Activated T-helper 1 cell treated with anti-CD3 and anti-CD28 coated beads, Interleukin-12 subunit alpha, Interleukin-12 subunit beta, Interleukin-2, Interleukin-4 antibody, amounts not matched to agents 30 ng/mL and 10 ng/mL and 1 ng/mL, durations not matched to agents 14 hours and 24 hours and 36 hours (primary cell): ENCODE measurements at places on chromosomes 2 and 18.

DNA sequence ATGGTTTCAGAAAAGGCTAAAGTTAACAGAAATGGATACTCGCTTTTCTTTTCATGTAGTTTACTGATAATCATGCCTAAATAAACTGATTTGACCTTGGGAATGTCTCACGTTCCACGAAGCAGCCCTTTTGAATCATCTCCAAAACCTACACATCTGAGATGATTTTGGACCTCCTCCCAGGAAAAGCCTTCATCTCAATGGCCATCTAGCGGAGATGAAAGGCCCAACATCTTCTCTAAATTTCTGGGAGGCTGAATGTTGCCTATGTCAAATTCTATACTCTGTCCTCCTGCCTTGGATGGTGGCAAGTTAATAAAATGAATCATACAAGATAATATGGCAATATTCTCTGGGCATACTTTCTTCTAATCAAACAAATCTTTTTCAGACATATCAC, 448.5 kb downstream of the ZEB2 start:
- no peak for DNase-seq

GRCh38 chr2:186125156-186125555, 360.9 kb upstream of the ZC3H15 start:
- no peak for DNase-seq

DNA sequence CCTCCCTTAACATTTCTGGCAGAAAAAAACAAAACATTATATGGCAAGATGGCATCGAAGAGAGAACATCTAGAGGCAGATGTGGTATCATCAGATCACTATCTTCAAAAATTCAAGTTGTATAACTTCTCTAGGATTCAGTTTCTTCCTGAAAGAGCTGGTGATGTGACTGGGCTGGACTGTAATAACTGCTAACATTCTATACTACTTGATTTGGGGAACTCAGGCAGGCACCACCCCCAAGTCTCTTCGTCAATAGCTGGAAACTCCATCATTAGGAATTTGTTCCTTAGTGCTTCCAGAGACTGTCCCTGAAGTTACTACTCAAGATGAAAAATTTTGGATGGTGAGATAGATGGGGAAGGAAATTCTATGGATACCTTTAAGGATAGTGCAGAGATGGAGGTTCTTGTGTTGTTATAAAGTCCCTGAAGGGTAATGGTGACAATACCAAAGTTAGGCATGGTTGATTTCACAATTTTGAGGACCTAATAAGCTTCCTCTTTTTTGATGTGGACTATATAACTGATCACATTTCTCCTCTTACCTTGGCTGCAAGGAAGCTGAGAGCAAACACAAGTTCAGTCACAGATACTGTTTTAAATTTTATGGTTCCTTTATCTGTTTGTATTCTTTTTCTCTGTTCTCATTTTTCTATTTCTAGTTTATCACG, 59.1 kb upstream of the PGAP1 start:
- no peak for DNase-seq

- DNase-seq: no peak
Observed at GRCh38 chr2:233248999-233249398, 2.5 kb upstream of the ATG16L1 start.

DNA sequence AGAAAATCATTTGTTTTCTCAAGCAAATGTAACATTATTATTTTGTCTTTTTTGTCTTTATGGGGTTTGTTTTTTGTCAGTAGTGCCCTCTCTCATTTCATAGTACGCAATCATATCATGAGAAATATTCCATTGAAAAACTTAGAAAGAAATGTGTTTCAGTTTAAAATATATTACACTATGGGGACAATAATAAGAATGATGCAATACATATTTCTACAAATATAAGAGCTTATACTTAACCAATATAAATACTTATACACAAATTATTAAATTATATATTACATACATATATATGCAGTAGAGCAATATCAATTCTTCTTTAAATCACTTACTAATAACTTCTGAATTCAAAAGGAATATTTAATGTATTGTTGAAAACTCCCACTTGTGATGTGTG, 13.7 kb downstream of the LRRTM4 start:
- DNase-seq: no peak
